ENCODE measurements at places on chromosomes 16 and 17.

GRCh38 chr17:20059728-20060188, 50.6 kb downstream of the SPECC1 start:
- peak; percentile 88 for DNase-seq

GRCh38 chr17:64377769-64378282, 12.8 kb downstream of the PECAM1 start:
- peak; percentile 88 for DNase-seq

GRCh38 chr17:50206604-50207293, 5.3 kb upstream of the COL1A1 start:
- no peak for DNase-seq

- DNase-seq, result no peak
Measured at GRCh38 chr17:27996202-27997043, 46.1 kb upstream of the NLK start.

DNA sequence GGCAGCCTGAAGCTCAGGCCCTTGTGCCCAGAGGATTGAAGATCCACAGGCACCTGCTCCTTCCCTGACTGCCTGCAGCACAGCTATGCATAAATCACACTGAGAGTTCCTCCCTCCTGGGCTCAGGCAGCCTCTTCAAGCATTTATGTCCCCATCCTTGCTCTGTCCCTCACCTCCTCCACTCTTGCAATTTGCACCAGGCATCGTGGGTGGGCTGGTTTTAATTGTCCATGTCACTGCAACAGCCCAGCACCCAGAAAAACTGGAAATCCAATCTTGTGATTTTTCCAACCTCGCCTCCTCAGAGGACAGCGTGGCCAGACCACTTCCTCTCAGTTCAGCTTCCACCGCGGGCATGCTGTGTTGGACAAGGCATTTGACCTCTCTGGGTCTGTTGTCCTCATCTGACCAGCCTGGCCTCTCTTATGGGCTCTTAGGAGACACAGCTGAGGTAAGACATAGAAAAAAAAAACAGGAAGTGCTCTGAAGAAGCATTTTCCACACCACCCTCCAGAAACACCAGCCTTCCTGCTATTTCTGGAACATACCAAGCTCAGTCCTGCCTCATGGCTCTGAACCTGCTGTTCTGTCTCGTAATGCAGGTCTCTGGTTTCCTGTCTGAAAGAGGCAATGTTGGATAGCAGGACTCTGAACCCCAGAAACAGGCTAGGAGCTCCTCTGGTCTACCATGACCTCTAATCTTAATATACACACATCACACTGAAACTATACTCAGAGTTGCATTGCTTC, 8.3 kb downstream of the TMEM114 start:
- DNase-seq, result no peak

GRCh38 chr17:27264068-27264812, 29.7 kb upstream of the WSB1 start:
- no peak for DNase-seq

GRCh38 chr16:13168091-13168572, 266.7 kb downstream of the SHISA9 start:
- no peak for DNase-seq

DNA sequence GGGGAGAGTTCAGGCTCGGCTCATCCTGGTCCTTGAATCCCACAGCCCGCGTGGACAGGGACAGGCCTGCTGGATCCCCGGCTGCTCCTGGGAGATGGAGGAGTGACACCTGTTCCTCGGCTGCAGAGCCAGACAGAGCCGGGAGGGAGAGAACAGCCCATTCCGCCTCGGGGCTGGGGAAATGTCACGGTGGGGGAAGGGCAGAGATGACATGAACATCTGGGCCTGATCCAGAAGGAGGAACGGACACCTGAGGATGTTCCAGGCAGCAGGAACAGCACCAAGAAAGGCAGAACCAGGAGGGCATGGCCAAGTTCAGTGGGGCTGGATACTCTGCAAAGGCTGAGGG, 2.1 kb downstream of the ZNF764 start:
- DNase-seq, result no peak

GRCh38 chr17:66893382-66893781, 58.5 kb downstream of the CACNG5 start:
- DNase-seq, result no peak

- DNase-seq, result no peak
Measured at GRCh38 chr16:77637940-77638339, 84.4 kb upstream of the NUDT7 start.

- DNase-seq, result no peak
Measured at GRCh38 chr17:66018786-66019185, 173.1 kb downstream of the CEP112 start.
